Activated T-helper 2 cell treated with anti-CD3 and anti-CD28 coated beads, Interferon-gamma antibody, Interleukin-2, Interleukin-4, amounts not matched to agents 10 μg/mL and 5 μg/mL and 100 μg/mL, durations not matched to agents 14 hours and 24 hours and 36 hours (primary cell): ENCODE measurements at places on chromosomes 1 and 21. TPM values are rescaled to one million over a fixed set of nuclear protein-coding genes. Genes with fewer than 3 reads are reported as not detected.
A peak's percentile ranks its signal among the peaks of the same experiment; 100 is the strongest.

GRCh38 chr1:186208405-186209129, 166.5 kb downstream of the TPR start:
- DNase-seq, result no peak

DNA sequence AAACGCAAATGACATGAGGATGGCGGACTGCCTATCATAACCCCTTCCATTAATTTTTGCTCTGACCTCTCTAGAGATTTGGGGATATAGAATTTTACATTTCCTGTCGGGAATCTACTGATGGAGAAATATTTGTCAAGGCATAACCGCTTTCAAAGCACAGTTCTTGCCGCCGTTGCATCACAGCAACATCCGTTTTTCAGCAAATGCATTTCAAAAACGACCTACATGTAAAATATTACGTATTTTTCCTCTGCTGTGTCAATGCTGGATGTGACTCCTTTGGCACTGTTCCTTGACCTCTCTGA, 4.9 kb downstream of the MIER1 start:
- DNase-seq, result no peak

DNA sequence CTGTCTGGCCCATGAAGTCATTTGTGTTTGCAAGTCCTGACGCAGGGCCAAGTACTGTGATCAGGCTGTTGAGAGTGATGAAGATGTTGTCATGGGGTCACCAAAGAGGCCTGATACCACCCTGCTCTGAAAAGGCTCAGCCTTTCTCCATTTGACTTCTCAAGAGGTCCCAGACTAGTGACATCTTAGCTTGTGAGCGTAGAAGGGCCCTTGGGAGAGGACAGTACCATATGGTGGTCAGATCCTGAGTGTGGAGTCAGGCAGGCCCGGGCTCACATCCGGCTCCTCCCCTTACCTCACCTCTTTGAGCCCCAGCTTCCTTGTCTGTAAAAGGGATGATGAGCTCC, 29.6 kb downstream of the SERINC2 start:
- no peak for DNase-seq

GRCh38 chr1:147750618-147751217, 9.7 kb downstream of the GJA5 start:
- no peak for DNase-seq

- no peak for DNase-seq
These were observed 120.4 kb downstream of the MACF1 start for GRCh38 chr1:39324888-39325287.

Gene PLA2G4A
- total RNA-seq, result 27.1 and 28.2 TPM in 2 replicates

- DNase-seq, result no peak
These were observed 2.2 kb downstream of the SFPQ start for GRCh38 chr1:35190784-35191183.

DNA sequence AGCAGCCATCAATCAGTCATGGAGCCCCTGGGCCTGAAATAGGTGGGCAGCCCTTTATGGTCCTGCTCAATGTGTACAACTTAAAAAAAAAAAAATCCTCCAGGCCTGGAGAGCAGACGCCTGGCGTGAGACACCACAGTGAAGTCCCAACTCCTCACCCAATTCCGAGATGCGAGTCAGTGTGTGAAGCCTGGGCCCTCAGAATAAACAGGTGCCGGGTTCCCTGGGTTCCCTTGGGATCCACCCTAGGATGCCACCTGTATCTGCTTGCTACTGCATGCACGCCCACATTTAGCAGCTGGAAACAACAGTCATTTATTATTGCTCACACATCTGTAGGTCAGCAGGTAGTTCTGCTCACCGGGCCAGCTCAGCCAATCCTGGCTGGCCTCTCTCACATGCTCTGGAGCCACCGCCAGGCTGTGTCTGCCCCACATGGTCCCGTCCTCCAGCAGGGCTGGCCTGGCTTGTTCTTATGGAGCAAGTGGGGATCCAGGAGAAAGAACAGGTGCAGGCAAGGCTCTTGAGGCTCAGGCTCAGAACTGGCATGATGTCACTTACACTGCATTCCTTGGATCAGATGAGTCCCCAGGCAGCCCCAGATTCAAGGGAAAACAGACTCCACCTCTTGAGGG, 172.7 kb downstream of the NPHP4 start:
- DNase-seq, result no peak

GRCh38 chr1:38547321-38547720, 312.3 kb downstream of the RRAGC start:
- no peak for DNase-seq

- peak; percentile 33 for DNase-seq
These were observed 627 bp downstream of the CERS2 start for GRCh38 chr1:150973836-150974579.

GRCh38 chr1:6233376-6233775, 2.4 kb downstream of the ICMT start:
- no peak for DNase-seq

- no peak for DNase-seq
These were observed 186.7 kb downstream of the FOXD2 start for GRCh38 chr1:47624531-47624930.

DNA sequence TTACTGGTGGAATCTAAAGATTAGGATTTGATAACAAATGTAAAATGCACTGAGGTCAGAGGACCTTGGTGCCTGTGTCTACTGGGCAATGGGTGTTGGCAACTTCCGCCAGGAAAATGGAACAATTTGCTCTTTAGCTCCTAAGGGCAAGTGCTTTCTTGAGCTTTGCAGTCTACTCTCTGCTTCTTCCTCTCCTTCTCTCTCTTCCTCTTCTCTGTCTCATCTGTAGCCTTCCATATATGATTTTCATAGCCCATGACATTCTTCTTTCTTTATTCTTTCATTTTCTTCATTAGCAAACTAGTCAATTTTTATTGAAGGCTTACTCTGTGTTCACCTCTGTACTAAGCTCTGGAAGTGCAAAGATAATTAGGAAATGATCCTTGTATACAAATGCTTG, 35.5 kb downstream of the OVGP1 start:
- no peak for DNase-seq

Gene FMOD
- total RNA-seq, result 4.0 and 5.4 TPM in 2 replicates

DNA sequence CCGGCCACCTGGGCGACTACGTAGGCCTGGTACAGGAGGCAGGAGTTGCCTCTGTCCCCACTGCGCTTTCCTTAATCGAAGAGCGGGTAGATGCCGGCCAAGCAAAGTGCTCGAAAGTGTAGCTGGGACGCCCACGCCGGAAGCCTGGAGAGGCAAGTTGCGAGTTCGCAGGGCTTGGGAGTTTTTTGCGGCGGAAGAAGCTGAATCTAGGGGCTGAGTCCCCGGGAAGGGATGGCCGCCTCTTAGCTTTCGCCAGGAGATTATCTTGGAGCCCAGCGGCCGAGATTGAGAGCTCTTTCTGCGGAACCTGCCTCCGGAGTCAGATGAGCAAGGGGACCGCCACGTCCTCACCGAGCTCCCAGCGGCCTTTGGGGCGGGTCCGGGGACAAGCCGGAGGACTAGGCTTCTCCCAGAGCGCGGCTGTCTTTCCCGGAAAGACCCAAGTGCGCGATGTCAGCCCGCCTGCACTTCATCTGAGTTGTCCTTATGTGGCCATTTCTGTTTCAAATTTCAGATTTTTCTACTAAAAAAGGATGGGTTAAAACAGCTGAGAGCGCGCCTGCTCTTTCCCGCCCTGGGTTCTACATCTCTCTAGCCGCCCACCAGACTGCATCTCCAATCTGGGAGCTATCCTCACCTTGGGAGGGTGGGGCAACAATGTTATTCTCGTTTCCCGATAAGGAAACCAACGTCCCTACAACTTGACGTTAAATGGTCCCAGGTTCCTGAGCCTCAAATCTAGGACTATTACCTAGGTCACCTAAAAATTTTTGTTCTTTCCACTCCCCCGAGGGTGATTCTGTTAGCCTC, 12.4 kb upstream of the TBX15 start:
- no peak for DNase-seq

DNA sequence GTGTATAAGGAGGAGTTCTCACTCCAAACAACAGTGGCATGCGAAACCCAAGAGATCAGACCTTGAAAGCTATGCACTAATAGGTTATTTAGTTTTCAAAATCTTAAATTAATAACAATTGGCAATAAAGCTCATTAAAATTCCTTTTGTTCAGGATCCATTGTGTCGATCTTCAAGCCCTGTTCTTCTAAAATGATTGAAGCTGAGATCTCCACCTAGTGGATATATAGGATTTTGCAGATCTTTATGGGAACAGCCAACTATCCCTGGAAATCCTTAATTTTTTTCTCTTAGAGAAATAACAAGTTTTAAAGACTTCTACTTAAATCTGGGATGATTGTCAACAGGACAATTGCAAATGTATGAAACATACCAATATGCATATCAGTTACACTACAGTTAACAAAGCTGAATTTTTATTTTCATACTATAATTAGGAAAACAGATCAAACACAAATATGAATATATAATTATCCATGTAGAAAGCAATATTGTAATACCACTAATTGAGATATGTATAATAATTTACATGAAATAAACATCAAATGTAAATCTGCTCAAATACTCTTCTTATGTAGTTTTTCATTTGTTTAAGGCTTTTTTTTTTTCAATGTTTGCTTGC, 43.3 kb downstream of the LRRC53 start:
- DNase-seq, result no peak

Gene FNDC7
- 0.05 TPM in 1 of 2 replicates, not detected in the other for total RNA-seq

DNA sequence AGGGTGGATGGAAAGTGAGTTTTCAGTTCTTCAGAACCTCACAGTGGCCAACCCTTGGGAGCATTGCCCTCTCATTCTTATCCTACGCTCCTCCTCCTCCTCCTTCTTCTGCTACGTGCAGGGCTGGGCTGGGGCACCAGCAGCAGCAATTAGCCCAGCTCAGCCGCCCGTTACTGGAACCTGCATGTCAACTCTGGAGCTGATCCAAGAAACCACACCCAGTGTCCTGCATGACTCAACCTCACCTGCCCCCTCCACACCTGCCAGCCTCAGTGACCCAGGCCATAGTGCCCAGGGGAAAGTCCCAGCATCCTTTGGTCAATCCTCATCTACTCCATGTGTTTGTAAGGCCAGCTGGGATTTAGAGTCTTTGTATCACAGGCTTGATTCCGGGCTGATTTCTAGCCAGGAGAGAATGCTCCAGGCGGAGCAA, 12.6 kb downstream of the ELF3 start:
- no peak for DNase-seq

DNA sequence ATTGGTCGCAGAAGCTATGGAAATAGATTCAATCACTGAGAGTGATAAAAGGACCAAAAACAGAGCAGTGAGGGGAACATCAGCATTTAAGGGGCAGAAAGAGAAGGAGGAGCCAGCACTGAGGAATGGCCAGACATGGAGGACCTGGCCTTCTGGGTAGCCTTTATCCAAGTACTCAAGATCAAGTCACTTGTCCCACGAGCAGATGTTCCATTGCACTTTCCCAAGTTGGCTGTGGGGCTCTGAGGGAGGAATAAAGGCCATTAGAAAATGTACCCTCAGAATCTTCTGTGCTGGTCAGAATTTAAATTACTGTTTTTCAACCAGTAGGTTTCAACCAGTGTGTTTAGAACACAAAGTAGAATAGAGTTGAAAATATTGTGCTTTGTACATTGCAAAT, 55.3 kb downstream of the GIPC2 start:
- no peak for DNase-seq

GRCh38 chr1:40039245-40039756, 1.2 kb upstream of the CAP1 start:
- DNase-seq, result no peak

Gene PRRX1
- not detected in 2 replicates for total RNA-seq

Gene FCRLA
- not detected in 2 replicates for total RNA-seq

DNA sequence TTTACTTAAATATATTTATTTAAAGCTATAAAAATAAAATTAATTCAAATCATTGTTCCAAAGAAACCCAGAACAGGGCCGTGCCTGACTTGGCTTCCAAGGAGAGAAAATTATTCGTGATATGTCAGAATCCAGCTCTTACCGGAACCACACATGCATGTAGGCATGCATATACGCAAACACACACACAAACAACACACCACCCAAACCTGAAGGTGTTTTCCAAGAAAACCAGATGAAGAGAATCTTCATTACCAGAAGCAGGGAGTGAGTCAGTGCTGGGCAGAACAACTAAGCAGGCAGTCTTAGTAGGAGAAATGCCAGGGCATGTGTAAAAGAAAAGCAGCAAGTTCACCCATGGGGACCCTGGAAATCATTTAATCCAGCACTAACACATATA, 432.0 kb upstream of the BEND5 start:
- DNase-seq, result no peak

DNA sequence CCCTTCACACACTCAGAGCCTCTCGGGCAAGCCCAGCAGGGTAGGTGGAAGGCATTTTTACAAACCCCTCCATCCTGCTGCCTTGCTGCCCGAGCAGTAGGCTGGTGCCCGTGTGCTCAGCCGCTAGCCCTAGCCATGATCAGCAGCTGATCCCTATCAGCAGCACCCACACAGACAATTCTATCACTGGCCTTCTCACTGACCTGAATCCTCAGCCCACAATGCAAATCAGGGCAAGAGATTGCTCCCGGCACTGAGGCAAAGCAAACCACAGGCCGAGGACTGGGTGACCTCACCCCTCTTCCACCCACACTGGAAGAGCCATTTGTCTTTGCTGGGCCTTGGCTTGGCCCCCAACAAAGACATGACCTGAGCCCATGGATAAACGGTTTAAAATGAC, 895 bp upstream of the PDZK1 start:
- no peak for DNase-seq

Gene NPPA
- total RNA-seq, result not detected in 2 replicates

Gene CD1E
- not detected in 2 replicates for total RNA-seq

DNA sequence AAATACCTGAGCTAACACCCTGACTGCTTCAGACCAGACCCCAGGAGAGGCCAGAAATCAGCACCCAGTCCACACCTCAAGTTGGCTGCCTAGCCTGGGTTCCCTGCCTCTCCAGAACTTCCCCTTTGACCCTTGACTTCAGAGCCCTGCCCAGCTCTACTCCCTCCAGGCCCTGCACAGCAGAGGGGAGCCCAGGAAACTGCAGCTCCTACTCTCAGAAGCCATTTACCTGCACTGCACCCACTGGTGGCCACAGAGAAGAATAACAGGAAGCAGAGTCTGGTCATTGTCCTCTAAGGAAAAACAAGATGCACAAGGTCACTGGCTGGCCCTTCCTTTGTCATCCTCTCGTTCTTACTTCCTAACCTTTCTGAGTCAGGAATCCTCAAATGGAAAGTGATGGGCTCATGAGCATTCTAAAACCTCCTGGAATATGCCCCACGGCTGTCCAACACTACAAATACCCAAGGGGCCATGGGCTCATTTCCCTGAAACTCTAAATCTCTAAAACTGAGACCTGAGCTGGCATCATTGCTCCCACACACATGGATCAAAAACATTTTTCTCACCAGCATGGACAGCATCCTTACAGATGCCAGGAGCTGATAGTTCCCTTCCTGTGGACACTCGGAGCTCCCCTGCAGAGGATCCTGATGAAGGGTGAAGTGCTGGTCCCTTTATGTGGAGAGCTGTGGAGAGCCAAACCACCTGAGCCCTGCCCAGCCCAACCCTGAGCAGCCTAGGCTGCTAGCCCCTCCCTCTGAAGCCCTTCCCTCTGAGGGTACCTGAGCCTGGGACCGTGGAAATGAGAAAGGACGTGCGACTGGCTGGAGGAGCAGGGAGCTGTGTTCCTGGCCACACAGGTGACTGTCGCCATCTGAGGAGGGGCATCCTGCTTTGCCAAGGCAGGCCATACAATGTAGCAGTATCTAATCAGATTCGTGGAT, at the start of gene ITLN2:
ITLN2 (minus strand) TSS at position 652 of the 947 bp plus-strand sequence; CDS start at position 584, 68 bp downstream.
- peak; percentile 33 for DNase-seq

GRCh38 chr1:55580845-55581332, 365.7 kb upstream of the USP24 start:
- DNase-seq, result no peak

Gene AMY1B
- not detected in 2 replicates for total RNA-seq

Gene LAPTM5
- total RNA-seq, result 184 and 189 TPM in 2 replicates

GRCh38 chr1:160307118-160307791, 22.3 kb upstream of the PEX19 start:
- no peak for DNase-seq

Gene OR10J1
- total RNA-seq, result not detected in 2 replicates

Gene FCRL4
- total RNA-seq, result not detected in 2 replicates

- no peak for DNase-seq
These were observed 12.3 kb upstream of the LRRC8D start for GRCh38 chr1:89808441-89809117.
